ENCODE measurements at places on chromosomes 7 and 10.

DNA sequence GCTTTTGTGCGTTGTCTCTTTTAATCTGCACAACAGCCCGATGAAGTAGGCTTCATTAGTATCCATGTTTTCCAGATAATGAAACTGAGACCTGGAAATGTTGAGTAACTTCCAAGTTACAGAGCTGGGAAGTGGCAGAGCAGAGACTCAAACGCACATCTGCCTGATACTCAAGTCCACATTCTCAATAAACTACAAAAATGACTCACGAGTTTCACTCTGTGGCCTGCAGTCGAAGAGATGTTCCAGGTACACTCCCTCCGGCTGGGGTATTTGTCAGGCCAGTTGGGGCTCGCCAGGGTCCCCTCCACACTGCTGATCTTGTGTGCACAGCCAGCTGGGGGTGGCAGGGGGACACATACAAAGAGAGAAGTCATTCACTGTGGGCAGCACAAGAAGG lies 17.7 kb upstream of the OPALIN start:
- no peak for DNase-seq

DNA sequence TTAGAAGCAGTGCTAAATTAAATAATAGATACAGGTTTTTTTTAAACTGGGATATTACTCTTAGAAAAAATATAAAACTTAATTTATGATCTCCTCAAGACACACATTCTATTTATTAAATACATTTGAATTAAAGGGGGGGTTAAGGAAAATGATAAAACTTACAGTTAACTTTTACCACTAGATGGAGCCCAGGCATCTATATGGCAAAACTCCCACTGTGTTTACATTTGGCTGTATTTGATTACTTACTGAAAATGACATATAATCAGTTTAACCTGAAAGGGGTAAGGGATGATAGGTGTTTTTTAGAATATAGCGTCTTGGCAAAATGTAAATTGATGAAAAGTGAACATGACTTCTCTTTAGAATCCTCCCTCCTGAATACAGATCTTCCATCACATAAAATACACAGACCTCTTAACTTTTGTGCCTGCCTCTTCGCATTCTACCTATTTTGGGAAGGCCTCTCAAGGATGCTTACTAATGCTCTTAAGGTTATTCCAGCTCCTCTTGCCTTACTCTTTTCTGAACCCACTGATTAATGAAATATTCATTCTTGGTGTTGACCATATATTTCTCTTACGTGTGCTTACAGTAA lies 235.7 kb downstream of the AGMO start:
- no peak for DNase-seq

DNA sequence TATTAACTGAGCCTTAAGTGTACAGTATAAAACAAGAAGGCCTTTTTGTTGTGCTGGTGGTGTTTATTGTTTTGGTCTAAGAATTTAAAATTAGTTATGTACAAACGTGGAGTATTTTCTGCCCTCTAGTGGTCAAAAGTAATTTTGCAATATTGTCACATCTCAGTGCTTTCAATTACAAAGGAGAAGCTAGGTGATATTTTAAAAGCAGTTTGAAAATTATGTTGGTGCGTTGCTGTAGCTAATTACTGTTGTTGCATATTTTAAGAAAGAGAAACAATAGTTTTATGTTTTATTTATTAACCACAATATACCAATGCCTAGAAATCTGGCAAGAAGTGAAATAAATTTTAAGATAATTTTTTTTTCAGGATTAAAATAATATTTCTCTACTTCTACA lies 11.4 kb downstream of the NPVF start:
- DNase-seq, result no peak

DNA sequence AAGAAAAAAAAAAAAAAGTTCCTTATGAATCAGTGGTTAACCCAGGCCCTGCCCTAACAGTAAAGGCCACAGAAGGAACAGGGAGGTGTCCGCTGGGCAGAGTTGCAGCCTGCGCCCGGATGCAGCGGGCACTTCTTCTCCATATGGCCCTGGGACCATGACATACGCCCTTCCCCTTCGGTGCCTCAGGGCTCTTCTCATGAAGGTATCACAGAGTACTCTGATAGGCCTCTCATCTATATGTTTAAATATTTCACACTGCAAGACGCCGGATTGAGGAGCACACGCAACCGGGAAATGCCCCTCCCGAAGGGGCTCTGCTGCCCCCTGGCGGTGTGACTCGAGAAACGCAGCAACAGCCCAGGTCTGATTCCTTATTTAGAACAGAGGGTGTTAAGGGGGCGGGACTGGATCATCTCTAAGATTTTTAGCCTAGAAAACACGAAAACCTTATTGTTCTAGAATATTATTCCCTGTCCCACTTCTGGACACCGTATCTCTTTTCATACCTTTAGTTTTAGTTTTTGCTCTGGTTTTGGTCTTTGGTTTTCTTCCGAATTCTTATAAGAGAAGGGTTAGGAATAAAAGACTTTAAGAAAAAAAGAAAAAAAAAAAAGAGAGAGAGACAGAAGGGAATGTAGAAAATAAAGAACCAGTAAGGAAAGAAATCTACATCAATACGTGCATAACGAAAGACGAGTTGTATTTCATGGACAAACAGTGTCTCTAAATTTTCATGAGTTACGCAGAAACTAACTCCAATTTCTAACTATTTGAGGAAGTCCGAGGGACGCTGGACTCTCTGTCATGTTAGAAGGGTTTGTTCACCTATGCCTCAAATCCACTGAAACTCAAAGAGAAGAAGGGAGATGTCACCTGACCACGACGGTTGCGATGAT lies 12.0 kb downstream of the DAGLB start:
- DNase-seq, result peak; percentile 77

DNA sequence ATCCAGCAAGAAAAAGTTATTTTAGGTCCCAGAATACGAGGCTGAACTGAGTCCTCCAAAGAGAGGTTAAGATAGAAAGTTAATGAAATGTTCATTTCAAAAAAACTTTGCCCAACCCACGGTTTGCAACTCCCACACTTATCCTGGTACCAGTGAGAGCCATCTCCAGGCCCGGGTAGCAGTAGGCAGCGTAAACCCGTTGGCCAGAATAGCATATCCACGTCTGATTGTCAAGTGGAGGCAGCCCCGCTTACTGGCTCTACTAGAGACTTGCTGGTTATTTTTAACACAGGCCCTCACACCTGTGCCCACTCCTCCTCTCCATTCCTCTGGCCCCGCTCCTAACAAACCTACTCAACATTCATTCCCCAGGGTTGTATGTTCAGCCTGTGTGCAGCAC lies 109.7 kb downstream of the HIP1 start:
- no peak for DNase-seq

- no peak for DNase-seq
Observed at GRCh38 chr7:151015967-151016366, 8.3 kb downstream of the ATG9B start.

- DNase-seq, result peak; percentile 46
Observed at GRCh38 chr7:30594048-30594539, 584 bp upstream of the GARS1 start.

- DNase-seq, result peak; percentile 80
Observed at GRCh38 chr10:79242620-79243152, 104.6 kb upstream of the PPIF start.

- DNase-seq, result no peak
Observed at GRCh38 chr10:78852466-78853240, 216.1 kb upstream of the ZMIZ1 start.

Data from stimulated activated naive B cell treated with anti-CD40 and anti-IgM and Interleukin-4, amounts not matched to agents 10 μg/mL and 1 μg/mL and 100 μg/mL, for 72 hours (primary cell).